GOT3 (cell line): ENCODE measurements at places on chromosomes 2 and 18.

DNA sequence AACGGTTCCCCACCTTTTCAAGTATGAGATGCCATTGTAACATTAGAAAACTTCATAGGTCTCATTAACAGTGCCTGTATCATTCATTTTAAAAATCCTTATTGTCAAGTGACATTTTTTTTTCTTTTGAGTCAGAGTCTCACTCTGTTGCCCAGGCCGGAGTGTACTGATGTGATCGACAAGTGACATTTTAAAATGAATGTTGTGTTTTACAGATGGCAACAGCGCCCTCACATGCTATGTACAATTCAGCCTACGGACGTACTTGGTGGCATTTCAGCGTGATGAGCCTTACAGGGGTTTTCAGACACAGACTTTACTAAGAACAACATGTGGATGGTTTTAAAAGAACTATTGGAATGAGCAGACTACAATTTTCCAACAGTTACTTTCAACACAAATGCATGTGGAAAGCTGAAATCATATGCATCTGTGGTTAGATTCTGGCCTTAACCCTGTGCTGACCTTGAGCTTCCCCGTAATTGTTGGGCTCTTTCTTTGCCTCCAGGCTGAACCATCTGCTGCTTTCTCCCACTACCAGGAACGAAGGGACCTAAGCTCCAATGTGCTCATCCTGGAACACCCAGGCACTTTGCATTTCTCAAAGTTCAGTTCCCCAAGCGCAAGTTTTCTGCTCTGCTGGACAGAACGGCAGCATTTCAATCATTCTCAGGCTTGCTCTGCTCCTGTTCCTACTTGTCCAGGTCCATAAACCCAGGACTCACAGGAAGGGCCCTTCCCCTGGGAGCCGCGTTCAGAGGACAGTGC, 119.9 kb upstream of the NDUFV2 start:
- no peak for DNase-seq

- DNase-seq, result no peak
Measured at GRCh38 chr2:156892467-156893281, 364.8 kb upstream of the GALNT5 start.

- no peak for DNase-seq
Measured at GRCh38 chr2:132813422-132813821, 143.4 kb upstream of the LYPD1 start.

DNA sequence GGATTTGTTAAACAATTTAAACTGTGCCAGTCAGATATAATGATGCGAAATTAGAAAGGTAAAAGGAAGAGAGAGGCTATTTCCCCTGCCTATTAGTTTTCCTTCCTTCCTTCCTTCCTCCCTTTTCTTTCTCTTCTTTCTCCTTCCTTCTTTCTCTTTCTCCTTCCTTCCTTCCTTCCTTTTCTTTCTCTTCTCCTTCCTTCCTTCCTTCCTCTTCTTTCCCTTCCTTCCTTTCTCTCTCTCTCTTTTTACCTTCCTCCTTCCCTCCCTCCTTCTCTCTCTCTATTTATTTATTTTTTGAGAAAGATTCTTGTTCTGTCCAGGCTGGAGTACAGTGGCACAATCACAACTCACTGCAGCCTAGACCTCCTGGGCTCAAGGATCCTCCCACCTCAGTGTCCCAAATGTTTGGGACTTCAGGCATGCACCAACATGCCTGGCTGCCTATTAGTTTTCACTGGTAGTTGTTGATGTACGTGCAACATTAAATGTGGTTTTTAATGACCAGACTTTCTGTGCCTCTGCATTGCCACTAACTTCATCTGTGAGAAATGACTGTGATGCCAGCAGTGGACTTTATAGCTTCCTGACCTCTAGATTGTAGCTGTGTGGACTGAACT, 48.7 kb upstream of the NFE2L2 start:
- DNase-seq, result no peak

DNA sequence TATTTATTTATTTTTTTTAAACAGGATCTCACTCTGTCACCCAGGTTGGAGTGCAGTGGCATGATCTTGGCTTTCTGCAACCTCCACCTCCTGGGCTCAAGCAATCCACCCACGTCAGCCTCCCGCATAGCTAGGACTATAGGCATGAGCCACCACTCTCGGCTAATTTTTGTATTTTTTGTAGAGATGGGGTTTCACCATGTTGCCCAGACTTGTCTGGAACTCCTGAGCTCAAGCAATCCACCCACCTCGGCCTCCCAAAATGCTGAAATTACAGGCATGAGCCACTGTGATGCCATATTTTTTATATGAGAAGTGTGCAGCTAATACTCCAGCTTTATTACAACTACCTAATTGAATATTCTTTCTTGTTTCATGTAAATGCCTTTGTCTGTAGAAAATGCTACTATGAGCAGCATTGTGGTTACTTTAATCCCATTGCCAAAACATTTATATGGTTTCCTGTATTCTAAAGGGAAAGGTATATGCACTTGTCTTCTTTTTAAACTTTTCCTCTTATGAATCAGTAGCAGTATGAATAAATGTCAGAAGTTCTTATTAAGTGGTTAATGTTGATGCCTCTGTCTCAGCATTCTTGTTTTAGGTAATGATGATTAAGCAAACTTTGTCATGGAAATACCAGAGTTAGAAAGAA, 9.5 kb upstream of the BCL2L11 start:
- DNase-seq, result no peak

- DNase-seq, result no peak
Measured at GRCh38 chr2:3535794-3536681, 16.7 kb upstream of the ADI1 start.

GRCh38 chr18:305003-305501, 37.2 kb upstream of the THOC1 start:
- DNase-seq, result no peak

DNA sequence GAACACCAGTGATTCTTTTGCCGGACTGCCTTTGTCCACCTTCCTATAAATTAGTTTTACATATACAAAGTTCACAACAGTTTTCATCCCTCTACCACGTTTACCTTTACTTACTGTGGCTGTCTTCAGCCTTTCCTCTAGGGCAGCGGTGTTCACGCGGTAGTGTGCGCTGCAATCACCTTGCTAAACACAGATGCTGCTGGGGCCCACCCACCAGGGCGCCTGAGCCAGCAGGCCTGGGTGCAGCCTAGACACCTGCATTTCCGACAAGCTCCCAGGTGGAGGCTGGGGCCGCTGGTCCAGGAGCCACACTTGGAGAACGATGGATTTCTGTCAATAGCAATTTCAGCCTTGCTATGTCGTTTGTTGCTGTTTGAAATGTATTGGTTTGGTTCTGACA, 83.1 kb downstream of the NDUFA10 start:
- no peak for DNase-seq

DNA sequence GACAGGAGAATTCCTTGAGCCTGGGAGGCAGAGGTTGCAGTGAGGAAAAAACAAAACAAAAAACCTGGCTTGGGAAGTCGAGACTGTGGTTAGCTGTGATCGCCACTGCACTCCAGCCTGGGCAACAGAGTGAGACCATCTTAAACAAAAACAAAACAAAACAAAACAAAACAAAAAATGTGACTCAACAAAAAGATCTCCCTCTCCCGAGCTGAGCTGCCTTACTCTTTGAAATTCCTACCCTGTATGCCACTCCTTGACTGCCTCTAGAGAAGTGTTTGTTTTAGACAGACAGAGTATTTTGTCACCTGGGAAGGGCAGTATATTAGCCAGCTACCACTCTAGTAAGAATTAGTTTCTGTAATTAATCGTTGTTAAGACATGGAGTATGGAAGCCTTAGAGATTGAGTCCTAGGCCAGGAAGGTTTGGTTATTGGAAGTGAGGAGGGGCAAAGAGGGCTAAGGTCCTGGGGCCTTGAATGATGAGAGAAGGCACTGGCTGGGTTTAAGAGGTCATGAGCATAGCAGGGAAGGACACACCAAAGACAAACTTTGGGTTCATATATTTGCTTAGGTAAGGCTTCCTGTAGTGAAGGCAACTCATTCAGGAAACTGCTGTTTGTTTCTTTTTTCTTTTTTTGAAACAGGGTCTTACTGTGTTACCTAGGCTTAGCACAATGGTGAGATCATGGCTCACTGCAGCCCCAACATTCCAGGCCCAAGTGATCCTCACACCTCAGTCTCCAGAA, 56.0 kb downstream of the HAUS1 start:
- DNase-seq, result no peak

DNA sequence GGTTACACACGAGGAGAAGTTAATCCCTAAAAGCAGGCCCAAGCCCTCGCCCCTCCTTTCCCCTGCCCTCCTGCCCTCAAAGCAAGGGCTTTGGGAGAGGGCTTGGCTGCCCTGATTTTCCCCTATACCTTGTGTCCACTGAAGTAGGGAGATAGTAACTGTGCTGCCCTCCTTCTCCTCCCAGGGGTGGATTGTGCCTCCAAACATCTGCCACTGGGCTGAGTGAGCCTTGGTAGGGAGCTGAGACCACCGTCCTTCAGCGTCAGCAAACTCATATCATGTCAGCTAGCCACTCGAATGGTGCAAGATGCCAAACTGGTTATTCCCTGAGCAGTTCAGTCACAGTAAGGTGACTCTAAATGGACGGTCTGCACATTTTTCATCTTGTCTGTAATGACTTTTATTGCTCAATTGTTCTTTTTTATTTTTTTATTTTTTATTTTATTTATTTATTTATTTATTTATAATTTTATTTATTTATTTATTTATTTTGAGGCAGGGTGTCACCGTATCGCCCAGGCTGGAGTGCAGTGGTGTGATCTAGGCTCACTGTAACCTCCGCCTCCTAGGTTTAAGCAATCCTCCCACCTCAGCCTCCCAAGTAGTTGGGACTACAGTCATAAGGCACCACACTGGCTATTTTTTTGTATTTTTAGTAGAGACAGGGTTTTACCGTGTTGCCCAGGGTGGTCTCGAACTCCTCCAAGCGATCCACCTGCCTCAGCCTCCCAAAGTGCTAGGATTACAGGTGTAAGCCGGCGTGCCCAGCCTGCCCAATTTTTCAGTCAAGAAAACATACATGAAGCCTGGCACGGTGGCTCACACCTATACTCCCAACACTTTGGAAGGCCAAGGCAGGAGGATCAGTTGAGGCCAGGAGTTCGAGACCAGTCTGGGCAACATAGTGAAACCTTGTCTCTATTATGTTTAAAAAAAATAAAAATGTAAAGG, 8.7 kb downstream of the PCBP1 start:
- no peak for DNase-seq

- no peak for DNase-seq
Measured at GRCh38 chr2:65018141-65018582, 29.0 kb downstream of the SLC1A4 start.

DNA sequence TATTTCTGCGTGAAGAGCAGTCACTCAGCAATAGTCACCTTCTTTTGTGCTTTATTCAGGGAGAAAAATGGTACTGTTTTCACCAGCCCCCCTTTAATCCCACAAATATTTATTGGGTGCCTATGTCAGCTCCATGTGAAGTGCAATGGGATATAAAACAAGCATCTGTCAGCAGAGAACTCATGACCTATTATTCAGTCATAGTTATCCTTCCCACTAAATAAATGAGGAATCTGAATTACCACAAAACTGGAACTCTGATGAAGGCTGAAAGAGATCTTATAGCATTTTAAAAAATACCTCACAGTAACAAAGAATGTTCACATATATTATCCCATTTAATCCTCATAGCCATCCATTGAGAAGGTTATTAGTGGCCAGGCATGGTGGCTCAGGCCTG, 45.8 kb downstream of the DHX57 start:
- no peak for DNase-seq

- DNase-seq, result no peak
Measured at GRCh38 chr2:168961450-168962229, 60.5 kb downstream of the G6PC2 start.

DNA sequence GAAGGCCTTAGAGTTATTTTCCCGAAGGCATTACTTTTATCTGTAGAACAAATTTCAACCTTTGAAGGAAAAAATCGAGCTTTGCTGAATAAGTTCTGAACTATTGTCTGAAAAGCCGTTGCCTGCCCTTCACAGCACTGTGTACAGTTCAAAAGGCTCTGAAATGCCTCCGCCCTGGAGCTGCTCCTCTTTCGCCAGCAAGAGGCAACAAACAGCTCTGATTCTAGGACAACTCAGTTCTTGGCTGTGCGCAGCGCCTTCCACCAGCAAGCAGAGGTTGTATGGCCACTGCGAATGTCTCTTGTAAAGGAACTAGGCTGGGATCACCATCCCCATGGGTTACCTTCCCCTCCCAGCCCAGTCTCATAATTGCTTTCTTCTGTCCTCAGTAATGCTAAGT, 308.5 kb downstream of the GBX2 start:
- DNase-seq, result no peak
